T-helper 1 cell (primary cell): ENCODE measurements at places on chromosomes 11 and 22.

- no peak for DNase-seq
These were observed 13.3 kb upstream of the WDR74 start for GRCh38 chr11:62852523-62853188.

GRCh38 chr11:70671611-70672010 lies 273.3 kb downstream of the CTTN start:
- no peak for DNase-seq

GRCh38 chr11:128506999-128507611 lies 80.3 kb downstream of the ETS1 start:
- DNase-seq, result no peak

DNA sequence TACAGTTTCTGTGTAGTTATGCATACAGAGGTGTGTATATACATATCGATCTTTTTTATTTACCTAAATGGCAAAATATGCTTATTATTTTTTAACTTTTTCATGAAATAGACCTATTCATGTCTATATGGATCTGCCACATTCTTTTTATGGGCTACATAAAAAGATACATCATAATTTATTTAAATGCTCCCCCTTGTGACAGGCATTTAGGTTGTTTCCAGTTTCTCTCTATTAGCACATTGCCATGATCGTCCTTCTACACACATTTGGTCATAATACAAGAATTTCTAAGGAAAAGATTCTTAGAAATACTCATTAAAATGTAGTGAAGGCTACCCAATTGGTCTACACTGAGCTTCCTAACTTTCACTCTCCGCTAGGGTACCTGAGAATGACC lies 1067.4 kb downstream of the OPCML start:
- no peak for DNase-seq

DNA sequence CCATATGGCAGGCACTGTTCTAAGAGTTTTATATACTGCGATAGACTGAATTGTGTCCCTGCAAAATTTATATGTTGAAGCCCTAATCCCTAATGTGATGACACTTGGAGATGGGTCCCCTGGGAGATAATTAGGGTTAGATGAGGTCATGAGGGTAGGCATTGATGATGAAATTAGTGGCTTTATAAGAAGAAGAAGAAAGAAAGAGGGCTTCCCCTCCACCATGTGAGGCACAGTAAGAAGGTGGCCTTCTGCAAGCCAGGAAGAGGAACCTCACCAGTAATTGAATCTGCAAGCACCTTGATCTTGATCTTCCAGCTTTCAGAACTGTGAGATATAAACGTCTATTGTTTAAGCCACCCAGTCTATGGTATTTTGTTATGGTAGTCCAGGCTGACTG lies 46.6 kb upstream of the TENM4 start:
- DNase-seq, result no peak

DNA sequence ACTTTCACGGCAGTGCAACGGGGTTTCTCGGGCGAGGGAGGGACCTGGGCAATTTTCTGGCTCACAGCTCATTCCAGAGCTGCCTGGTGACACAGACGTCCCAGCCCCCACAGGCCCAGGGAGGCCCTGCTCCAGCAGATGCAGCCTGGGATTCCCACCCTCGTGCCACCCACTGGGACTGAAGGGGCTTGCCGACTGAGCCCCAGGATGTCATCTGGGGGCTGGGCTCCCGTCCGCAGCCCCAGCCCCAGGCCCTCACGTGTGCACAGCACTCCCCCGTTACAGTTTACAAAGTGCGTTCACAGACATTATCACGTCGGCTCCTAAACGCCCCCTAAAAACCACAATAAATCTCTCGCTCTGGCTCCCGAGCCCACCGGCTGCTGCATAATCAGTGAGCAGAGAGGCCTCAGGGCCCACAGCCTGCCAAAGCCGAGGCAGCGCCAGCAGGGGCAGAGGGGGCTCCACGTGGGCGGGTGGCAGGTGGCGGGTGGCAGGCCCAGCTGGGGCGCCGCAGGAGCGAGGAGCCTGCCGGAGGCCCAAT lies 76.9 kb upstream of the TCF20 start:
- DNase-seq, result no peak

DNA sequence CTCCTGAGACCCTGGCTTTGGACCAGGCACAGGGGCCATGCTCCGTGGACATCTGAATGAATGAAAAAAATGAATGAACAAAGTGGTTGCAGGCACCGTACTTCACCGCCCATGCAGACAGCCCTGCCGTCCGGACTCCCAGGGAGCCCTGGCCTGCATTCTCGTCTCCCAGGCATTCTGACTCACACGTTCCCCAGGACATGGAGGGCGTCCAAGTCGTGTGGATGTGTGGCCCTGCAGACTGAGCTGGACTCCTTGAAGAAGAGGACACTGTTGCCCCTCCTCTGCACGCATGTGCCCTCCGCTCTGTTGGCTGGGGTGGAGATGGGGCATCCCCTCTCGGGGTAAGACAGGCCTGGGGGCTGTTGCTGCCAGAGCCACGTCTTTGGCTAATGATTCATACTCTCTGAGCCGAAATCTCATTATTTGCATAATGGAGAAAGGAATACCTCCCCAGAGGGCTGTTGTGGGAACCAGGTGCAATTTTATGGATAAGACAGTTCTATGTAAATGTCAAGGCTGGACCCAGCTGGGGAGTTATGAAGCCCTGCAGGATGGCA lies 49.7 kb downstream of the RTL6 start:
- DNase-seq, result no peak

DNA sequence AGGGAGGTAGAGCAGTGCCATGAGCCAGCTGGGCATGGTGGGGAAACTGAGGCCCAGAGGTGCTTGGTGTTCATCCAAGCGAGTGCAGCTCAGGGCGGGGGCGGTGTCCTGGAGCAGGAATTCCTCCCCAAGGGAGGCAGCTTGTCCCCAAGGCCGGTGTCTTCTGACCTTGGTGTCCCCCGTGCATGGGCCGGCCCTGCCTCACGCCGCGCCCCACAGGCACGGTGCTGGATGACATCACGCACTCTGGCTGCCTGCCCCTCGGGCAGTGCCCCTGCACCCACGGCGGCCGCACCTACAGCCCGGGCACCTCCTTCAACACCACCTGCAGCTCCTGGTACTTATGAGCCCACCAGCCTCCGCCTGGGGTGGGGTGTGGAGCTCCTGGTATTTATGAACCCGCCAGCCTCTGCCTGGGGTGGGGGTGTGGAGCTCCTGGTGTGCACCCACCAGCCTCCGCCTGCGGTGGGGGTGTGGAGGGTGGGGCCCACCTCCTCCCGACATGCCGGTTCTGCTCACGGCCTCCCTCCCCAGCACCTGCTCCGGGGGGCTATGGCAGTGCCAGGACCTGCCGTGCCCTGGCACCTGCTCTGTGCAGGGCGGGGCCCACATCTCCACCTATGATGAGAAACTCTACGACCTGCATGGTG lies 6.7 kb downstream of the MUC5B start:
- DNase-seq, result no peak

DNA sequence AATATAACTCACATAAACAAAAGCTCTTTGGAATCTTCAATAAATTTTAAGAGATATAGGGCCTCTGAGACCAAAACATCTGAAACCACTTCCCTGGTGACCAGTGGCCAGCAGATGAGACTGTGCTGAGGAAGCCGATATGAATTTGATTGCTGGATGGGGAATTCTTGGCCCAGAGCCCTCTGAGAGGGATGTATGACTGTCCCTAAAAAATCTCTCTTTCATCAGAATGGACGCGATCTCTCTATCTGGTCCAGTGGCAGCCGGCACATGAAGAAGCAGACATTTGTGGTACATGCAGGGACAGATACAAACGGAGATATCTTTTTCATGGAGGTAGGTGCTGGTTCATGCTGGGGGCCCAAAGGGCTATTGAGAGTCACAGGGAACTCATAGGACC lies 37.5 kb downstream of the MYBPC3 start:
- DNase-seq, result no peak

- no peak for DNase-seq
These were observed 44.2 kb downstream of the TRIM66 start for GRCh38 chr11:8638300-8638699.

- peak; percentile 63 for DNase-seq
These were observed 12.2 kb upstream of the MFNG start for GRCh38 chr22:37498289-37498909.

DNA sequence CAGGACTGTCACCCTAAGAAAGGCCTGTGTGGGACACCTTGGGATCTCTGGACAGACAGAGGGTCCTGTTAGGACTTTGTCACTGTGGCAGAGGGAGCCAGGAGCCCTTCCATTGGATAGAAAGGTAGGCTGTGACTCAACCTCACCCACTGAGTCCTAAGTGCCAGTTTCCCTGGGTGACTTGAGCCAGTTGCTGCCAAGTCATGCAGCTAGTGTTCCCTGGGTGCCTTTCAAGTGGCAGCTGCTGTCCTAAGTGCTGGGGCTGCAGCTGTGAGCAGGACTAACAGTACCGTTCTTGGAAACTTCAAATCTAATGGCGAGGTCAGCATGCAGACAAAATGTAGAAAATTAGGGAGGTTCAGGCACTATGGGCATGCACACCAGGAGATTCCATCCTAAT lies 393.7 kb downstream of the TMEM135 start:
- no peak for DNase-seq

- no peak for DNase-seq
These were observed 911.5 kb upstream of the RAG2 start for GRCh38 chr11:37509506-37509905.

DNA sequence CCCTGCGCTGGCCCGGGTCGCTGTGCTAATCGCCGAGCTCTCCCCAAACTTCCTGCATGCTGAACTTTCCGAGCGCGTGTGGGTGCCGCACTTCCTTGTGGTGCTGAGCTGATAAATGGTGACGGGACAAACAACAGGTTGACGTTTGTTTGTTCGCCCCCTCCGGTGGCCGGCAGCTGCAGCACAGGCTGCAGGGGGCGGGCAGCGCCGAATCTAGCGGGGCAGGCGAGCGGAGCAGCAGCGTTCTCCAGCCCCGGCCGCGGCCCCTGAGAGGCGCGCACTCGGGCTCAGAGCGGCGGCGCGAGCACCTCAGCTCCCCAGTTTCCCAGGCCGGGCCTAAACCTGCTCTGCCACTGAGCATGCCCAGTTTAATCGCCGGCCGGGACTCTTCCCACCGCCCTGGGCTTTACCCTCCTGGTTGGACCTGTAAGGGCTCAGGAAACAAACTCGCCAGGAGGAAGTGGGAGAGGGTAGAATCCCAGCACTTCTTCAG lies at the start of gene PDGFD:
TSS of gene PDGFD (minus strand) at position 120 of the 493 bp plus-strand sequence.
- DNase-seq, result peak; percentile 20

- DNase-seq, result no peak
These were observed 40.9 kb downstream of the KIRREL3 start for GRCh38 chr11:126959700-126960099.

DNA sequence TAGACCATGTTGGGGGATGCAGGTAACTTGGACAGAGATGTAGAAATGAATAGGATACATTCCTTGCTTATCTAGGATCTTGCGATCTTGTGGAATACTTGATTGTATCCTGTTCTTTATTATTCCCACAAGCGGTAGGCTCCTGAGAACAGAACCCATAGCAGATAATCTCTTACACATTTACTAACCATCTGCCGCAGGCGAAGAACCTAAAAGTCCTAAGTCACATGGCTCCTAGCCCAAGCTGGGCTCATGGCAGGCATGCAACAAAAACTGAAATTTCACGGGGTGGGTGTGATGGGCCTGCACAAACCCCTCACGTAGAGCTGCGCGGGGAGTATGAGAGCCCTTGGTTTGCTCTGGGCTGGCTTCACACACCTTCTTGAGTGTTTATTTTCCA lies 177.4 kb upstream of the NECTIN1 start:
- DNase-seq, result no peak

GRCh38 chr11:64268893-64269539 lies 15.4 kb downstream of the BAD start:
- DNase-seq, result no peak

- no peak for DNase-seq
These were observed 188.6 kb downstream of the SWAP70 start for GRCh38 chr11:9852465-9852864.

DNA sequence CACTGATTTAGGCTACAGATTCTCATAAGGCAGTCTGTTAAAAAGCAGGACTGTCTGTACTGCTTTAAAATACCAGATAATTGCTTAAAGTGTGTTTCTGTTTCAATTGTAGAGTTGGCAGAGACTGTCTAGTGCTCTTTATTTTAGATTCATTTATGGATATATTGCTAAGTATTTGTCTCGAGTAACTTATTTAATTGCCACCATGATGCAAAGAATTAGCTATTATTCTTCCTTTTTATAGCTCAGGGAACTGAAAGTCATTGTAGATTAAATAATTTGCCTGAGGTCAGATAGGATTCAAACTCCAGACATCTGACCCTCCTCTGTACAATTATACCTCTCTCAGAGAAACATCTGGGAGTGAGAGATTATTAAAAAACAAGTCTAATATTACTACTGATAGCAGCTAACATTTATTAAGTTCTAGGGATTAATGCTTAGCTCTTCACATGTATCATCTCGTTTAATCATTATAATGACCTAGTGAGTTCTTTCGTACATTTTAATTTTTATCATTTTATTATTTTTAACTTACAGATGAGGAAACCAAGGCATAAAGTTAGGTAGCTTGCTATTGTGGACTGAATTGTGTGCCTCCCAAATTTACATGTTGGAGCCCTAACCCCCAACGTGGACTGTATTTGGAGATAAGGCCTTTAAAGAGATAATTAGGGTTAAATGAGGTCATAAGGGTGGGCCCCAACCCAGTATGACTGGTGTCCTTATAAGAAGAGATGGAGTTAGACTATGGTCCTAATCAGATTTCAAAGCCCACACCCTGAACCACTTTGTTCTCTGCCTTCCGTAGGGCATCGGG lies 19.7 kb upstream of the RAG2 start:
- DNase-seq, result no peak

DNA sequence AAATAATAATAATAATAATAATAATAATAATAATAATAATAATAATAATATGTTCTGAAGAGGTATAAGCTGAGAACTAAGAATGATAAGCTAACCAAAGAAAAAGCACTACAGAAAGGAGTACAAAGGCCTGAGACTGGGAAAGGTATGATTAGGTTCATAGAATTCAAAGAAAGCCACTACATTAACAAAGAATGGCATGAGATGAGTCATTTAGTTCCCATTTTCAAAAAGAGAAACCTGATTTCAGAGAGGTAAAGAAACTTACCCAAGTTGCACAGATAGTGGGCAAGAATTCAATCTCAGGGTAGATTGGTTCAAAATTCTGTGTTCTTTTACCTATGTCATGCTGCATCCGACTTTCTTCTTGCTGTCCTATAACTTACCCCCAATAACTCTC lies 350.9 kb downstream of the TTC28 start:
- no peak for DNase-seq

DNA sequence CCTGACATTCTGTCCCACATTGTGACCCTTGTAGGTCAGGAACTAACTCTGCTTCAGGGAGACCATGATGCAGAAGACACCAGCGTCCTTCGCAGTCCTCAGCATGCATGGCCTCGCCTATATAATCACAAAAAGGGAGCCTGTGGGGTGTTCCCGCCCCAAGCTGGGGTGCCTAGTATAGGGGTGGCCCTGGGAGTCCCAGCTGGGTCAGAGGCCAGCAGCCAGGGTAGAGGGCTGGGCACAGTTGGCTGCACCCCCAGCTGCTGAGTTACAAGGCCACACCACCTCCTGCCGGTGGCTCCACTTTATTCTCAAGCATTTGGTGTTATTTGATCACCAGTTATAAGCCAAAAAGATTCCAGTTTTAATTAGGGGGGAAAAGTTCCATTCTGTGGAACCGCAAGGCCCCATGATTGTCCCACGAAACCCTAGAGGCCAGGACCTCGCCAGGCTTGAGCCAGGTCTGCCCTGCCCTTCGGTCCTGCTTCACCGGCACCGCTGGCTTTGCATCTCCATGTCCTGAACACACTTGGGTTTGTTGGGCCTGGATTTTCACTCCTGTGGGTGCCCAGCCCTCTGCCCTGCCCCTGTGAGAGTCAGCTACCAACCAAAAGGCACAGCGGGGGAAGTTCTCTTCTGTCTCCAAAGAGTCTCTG lies 15.0 kb upstream of the GNB1L start:
- DNase-seq, result no peak

- no peak for DNase-seq
These were observed 381.3 kb upstream of the ANO5 start for GRCh38 chr11:21811572-21811971.
